ENCODE measurements at places on chromosomes 1 and 21.

GRCh38 chr1:55402671-55403464, 187.7 kb upstream of the USP24 start:
- no peak for DNase-seq

GRCh38 chr21:43832158-43832550, 32.9 kb upstream of the AGPAT3 start:
- DNase-seq: no peak

DNA sequence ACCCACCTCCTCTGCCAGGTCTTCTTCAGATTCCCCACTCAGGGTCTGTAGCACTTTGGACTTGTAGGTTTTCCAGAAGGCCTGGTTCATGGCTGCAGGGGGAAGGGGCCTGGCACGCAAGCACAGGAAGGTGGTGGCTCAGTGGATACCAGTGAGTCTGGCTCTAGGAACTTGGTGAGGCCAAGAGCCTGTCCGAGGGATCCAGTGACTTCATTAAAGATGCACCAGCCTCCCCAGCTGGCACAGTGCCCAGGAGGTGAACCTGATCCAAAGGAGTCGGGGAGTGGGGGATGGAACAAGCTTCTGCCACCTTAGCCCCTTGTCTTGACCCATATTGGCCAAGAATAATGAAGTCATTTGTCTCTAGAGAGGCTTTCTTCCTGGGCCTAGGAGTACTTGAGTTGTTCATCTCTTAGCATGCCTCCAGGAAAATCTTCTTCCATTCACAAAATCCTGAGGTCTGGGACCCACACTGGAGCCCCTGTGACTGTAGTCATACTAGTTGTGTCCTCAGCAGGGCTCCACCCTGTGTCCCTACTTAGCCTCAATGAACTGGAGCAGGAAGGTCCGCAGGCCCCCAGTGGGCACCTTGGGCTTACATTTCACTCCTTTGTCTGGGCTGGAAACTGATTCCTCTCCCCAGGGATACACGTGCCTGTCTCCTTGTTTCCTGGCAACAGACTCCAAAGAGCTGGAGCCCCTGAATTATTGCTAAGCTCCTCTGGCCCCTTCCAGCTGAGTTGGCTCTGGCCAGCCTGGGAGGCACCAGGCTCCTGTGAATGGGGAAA, at the start of gene C1orf232:
Gene C1orf232 (minus strand): TSS at position 554 of the 788 bp plus-strand sequence. CDS start 464 bp downstream, at position 90.
- DNase-seq: no peak

DNA sequence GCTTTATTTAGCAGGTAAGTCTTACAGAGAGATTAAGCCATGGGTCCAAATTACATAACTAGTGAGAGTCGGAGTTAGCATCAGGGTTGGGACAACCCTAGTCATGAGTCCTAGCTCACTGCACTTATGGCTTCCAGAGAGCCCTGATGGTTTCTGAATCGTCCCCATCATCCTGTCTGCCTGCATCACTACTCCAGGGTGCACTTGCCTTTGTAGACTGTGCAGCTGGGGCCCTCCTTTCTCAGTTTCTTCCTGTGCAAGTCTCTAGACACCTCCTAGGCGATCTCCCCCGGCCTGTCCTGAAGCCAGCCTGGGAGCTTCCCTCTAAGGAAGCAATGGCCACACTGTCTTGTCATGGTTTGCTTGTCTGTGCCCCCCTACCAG, 37.1 kb downstream of the KIAA0040 start:
- no peak for DNase-seq

- no peak for DNase-seq
Measured at GRCh38 chr1:206589206-206589605, 23.1 kb downstream of the EIF2D start.

- no peak for DNase-seq
Measured at GRCh38 chr1:8364528-8365442, 46.9 kb downstream of the SLC45A1 start.

- no peak for DNase-seq
Measured at GRCh38 chr1:33332357-33332789, 11.5 kb upstream of the A3GALT2 start.

DNA sequence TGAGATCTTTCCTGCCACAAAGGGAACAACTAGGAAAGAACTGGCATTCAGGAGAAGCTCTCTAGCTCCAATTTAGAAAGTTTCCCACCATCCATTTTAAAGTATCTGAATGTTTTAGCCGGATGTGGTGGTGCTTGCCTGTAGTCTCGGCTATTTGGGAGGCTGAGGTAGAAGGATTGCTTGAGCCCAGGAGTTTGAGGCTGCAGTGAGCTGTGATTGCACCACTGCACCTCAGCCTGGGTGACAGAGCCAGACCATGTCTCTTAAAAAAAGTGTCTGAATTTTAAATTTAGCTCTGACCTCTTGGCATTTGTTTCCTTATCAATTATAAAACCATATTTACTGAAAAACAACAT, 67.2 kb downstream of the RPAP2 start:
- DNase-seq: no peak

DNA sequence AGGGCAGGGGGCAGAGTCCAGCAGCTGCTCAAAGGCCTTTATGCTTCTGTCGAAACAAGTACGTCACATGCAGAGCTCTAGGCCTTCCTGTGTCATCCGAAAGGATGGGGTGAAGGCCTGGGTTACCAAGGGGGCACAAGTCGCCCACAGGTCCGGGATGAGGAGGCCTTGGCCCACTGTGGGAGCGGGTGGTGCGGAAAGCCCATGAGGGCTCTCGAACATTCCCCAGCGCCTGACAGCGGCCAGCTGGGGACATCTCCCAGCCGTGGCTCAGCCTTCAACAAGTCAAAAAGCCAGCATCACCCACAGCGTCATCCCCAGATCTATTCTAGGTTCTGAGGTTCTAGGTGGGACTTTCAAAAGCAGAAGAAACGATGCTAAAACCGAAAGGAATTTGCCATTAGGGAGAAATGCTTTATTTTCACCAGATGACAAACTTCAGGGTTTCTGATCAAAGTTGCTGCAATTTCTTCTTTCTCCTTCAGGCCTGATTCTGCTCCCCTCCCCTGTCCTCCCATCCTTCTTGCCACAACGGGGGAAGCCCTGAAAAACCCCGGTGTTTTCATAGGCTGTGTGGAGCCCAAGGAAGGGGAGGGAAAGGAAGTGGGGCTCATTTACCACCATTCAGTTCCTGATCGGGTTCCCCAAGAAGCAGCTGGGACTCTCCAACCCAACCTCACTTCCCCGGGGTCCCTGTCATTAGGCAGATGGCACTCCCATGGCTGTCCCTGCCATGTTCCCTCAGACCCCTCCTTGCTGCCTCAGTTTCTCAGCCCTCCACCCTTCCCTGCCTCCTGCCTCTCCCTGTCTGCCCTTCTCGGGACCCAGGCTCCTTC, 17.6 kb downstream of the GPR137B start:
- DNase-seq: no peak

DNA sequence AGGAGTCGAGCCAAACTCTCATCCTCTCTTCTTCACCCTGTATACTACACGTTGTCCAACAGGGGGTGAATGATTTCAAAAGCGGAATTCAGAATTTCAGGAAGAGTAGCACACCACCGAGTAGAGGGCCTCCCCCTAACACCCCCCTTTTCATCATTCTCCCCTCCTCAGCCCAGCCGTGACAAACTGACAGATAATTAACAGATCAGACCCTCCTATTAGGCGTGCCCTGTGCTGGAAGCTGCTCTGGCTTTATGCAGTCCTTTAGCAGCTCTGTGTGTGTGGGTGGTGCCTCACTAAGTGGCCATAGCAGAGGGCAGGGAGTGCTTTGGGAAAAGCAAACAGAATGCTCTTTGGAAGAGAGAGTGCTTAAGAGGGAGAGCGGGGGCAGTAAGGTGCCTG, 44.3 kb downstream of the PEX14 start:
- no peak for DNase-seq

DNA sequence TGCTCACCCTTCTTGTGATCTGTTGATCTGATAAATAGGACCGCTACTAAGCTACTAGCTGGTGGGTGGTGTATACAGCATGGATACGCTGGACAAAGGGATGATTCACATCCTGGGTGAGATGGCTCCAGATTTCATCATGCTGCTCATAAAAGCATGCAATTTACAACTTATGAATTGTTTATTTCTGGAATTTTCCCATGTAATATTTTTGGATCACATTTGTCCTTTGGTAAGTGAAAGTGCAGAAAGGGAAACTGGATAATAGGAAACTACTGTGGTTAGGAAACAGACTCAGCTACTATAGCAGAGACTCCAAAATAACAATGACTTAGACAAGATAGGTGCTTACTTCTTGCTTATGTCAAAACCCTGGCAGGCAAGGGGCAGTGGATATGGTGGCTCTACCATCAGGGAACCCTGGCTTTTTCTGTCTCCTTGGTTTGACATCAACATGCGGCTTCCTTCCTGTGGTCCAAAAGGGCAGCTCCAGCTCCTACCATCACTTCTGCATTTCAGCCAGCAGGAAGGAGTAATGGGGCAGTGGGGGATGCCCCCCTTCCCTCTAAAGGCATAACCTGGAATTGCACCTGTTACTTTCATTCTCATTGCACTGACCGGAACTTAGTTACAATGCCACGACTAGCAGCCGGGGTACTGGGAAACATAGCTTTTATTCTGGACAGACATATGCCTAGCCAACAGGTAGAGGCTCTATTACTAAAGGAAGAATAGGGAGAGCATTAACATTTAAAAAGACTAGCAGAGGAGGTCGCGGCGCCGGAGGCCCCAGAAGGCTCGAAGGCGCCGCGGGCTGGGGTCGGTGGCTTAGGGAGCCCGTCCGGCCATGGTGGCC, 13.8 kb upstream of the AK2 start:
- peak; percentile 55 for DNase-seq

DNA sequence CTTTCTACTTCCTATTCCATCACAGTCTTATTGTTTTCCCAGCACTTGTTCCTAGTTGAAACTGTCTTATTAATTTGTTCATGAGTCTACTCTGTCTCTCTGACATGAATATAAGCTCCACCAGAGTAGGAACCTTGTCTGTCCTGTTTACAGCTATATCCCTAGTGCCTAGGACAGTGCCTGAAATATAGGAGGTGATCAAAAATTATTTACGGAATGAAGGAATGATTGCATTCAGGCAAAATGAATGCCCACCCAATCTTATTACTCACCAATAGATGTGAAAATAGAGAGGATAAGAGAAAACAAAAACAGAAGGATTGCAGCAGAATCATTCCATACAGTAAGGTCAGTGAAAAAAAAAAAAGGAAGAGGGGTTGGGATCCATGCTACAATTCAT, 1.1 kb downstream of the TXNDC12 start:
- no peak for DNase-seq

DNA sequence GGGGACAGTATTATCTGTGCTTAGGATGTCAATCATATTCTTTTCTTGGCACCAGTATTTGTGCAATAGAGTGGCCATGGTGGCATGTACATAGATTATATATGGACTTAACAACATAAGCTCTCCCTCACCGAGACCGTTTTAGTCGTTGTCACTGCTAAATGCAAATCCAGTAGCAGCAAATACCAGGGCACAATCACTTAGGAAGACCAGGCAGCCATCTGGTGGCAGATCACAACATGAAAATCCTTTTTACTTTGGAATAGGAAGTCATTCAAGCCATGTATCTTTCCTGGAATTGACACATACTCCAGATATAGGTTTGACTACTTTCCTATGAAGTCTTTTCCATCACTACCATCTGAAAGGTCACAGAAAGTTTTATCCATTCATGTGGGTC, 53.2 kb upstream of the C1orf87 start:
- DNase-seq: no peak

DNA sequence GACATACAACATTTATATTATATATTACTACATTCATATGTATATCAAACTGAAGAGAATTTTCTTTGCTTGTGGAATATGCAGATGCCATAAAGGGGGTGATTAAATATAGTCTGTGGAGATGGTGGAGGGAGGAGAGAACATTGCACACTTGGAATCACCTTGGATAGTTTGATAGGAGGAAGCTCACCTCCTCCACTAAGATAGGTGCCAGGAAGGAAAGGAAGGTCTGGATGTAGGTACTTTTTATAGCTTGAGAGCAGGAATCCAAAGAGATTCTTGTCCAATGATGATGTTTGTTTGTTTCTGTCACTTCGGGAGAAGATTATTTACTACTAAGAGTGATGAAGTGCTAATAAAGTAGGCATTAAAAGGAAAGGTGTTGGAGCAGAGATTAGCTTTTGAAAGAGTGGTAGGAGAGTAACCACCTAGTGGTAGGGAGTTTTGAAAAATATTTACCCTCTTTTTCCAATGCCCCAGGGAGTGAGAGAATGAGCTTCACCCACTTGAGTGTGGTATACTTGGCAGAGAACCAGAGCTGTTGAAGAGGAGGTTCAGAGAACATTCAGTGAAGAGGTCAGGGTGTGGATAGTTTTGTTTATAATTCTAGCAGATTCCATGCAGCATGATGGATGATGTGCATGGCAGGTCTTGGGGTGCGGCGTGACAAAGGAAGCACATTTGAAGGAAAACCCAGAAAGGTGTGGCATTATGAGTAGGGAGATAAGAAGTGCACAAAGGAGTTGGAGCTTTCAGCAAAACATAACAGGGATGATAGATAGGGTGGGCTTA, 145.0 kb downstream of the PATJ start:
- no peak for DNase-seq

DNA sequence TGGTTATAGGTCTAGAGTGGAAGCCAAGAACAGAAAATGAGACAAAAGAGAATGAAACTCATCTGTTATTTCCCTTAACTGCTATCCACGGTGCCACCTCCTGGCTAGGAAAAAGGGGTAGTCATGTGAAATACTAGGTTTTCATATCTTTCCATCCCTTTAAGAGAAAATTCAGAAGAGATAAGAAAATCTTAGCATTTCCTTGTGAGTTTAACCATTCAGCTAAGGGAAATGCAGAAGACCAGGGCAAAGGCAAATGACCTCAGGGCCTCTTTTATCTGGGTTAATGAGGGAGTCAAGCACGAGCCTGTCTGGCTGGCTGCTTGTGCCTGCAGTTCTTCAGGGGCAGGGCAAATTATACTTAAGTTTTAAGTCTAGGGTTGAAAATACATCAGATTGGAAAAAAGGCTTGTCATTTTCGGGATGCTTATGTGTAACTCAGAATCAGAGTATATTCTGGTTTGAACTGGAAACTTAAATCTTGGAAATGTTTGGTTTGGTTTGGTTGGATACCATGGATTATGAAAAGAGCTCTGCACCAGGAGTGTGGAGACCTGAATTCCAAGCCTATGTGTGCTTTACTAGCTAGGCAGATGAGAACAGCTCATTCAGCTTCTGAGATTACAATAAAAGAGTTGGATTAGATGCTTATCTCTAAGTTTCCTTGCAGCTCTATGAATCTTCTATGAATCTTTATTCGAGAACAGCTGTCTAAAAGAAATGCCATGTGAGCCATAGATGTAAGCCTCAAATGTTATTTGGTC, 19.9 kb downstream of the NIBAN1 start:
- DNase-seq: no peak

DNA sequence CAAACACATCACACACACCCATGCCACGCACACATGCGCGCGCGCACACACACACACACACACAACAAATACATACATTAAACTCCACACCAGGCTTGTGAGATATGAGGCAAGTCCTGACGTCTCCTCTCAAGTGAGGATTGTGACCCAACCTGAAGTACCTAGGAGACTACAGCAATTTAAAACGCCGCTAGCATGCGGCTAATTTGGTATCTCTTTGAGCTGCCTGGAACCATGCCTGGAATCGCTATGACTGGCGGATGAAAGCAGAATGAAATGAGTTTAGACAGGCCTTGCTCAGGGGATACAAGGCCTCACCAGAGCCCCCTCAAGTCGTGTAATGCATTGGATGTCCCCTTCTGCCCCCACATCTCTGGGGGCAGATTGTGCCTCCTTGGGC, 1.6 kb upstream of the RAB7B start:
- DNase-seq: no peak

All from SW 1271 (cell line).